Activated naive CD8-positive, alpha-beta T cell treated with anti-CD3 and anti-CD28 coated beads, Interleukin-2, amount 50 U/mL, for 16 hours (primary cell): ENCODE measurements at places on chromosomes 16 and 17.

- no peak for DNase-seq
Measured at GRCh38 chr16:88599092-88599733, 29.0 kb downstream of the ZC3H18 start.

GRCh38 chr16:4388271-4389021 lies 16.8 kb downstream of the VASN start:
- DNase-seq = no peak

DNA sequence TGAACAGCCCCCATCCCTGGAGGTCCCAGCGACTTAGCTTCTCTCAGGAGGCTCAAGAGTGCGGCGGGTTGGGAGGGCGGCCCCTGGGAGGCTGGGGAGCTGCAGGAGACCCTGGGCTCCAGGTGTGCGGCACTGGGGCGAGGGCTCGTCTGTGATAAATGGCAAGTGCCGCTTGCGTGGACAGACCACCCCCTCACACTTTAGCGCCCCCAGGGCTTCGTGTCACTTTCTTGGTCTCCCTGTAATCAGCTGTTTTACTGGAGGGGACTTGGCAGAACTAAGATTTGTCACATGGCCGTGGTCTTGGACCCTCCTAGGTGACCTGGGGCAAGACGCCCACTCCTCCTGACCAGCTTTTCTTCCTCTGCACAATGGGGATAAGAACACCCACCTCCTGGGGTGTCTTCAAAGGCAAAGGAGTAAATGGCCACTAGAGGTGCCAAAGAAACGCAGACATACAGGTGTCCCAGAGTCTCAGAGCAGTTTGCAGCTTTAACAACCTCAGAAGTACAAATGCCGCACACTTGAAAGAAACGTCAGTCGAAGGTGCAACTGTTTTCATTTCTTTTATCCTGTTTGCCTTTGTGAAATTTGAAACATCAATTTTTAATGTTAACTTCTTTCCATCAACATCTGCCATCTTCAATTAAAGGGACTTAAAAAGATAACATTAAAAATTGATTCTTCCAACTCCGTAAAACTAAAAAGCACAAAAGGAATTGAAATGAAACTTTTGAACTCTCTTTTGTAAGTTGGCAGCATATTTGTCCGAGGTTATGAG lies 946 bp downstream of the OSGIN1 start:
- DNase-seq = no peak

- no peak for DNase-seq
Measured at GRCh38 chr16:61944004-61944403, 92.2 kb downstream of the CDH8 start.

DNA sequence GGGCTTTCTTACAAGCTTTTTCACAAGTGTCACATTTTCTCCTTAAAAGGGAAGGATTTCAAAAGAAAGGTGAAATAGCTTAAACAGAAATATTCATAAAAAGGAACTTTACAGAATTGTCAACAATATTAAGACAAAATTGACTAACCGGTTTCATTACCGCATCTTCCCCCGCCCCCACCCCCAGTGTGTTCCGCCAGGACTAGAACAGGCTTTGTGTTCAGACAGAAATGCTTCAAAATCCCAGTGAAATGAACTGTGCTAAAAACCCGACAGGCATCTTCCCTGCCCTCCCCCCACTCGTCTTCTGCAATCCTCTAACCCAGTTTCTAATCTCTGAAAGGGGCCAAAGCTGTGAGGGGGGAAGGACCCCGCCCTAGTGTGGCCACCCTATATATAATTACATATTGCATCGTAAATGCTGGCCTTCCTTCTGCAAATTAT lies 990 bp upstream of the ROGDI start:
- no peak for DNase-seq

- DNase-seq = no peak
Measured at GRCh38 chr16:83118365-83118764, 491.6 kb downstream of the CDH13 start.

DNA sequence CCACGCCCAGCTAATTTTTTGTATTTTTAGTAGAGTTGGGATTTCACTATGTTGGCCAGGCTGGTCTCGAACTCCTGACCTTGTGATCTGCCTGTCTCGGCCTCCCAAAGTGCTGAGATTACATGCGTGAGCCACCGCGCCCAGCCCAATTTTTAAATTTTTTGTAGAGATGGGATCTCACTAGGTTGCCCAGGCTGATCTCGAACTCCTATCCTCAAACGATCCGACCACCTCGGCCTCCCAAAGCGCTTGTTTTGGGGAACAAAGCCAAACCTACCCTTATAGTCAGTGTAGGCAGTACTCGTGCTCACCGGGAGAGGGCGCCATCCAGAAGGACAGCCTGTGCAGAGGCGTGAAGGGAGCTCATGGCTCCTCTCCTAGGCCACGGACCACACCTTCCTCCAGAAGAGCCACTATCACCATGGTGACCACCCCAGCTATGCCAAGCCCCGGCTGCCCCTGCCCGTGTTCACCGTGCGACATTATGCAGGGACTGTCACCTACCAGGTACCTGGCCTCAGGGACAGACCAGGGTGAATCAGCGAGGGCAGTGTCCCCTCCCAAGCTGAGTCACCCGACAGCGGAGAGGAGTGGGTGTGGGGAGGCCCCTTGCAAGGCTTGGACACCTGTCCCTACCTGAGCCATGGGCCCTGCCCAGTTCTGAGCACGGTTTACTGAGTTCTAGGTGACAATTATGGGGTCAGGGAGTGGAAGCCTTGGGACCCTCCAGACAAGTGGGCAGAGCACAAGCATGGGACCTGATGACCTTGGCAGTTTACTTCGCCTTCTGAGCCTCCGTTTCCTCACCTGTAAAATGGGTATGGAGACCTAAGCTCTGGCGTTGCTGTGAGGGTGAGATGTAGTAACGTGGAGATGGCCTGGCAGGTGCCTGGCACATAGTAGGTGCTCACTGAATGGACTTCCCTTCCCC lies 13.7 kb downstream of the MYO15B start:
- DNase-seq = peak; percentile 25

GRCh38 chr17:2179615-2180295 lies 123.8 kb downstream of the SMG6 start:
- no peak for DNase-seq

- no peak for DNase-seq
Measured at GRCh38 chr17:58527306-58527705, 12.9 kb upstream of the MTMR4 start.

DNA sequence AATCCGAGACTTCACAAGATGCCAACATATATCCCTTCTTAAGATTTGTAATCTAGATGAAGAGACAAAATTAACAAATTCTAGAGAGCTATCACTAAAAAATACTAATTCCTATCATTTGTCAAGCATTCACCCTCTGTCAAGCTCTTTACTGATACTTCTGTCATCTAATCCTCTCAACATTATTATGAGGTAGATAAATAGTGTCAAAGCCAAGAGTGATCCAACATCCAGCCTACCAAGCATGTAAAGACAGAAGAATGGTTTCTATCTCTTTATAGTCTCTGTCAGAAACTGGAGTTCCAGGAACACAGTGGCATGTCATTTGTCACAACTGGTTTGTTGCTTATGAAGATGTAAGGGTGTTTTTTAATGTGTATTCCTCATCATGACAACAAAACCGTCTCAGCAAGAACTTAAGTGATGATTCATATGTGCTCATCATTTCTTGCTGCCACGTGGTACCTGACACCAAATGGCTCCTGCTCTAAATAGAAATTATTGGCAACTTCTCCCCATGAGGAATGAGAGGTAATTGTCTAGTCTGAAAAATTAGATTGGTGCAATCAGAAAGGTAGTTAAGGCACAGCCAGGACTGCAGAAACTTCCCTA lies 196.8 kb downstream of the TOX3 start:
- DNase-seq = no peak

- no peak for DNase-seq
Measured at GRCh38 chr16:31072540-31073141, 1.4 kb downstream of the ZNF668 start.

DNA sequence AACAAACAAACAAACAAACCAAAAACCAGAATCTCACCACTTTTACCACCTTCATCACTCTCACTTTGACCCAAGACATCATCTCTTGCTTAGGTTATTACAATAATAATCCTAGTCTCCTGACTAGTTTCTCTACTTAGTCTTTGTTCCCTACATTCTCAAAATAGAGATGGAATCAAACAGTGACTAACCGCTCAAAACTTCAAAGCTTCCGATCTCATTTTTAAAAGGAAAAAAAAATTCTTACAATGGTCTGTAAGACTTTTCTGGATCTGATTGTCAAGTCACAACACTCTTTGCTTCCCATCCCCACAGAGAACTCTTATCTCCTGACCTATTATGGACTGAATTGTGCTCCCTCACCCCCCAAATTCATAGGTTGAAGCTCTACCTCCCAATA lies 60.9 kb downstream of the SPAG9 start:
- DNase-seq = no peak

- DNase-seq = no peak
Measured at GRCh38 chr16:82031116-82032084, 3.7 kb upstream of the HSD17B2 start.

DNA sequence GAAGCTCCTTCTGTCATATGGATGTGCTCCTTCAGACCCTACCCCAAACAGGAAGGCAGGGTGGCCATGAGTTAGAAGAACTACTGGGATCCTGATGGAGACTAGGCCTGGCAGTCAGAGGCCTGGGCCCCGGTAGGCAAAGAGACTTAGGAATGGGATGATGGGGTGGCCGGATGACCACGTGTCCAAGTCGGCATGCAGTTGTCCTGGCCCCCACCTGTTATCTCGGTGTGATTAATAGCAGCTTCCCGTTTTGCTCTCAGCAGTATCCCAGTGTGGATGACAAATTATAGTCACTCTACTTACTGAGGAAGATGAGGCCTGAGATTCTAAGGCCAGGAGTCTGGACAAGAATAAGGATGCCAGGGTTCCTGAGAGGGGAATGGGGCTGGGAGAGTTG lies 1.5 kb downstream of the TNFSF12 start:
- DNase-seq = no peak

GRCh38 chr16:78998879-78999278 lies 601.7 kb downstream of the MAF start:
- DNase-seq = no peak

DNA sequence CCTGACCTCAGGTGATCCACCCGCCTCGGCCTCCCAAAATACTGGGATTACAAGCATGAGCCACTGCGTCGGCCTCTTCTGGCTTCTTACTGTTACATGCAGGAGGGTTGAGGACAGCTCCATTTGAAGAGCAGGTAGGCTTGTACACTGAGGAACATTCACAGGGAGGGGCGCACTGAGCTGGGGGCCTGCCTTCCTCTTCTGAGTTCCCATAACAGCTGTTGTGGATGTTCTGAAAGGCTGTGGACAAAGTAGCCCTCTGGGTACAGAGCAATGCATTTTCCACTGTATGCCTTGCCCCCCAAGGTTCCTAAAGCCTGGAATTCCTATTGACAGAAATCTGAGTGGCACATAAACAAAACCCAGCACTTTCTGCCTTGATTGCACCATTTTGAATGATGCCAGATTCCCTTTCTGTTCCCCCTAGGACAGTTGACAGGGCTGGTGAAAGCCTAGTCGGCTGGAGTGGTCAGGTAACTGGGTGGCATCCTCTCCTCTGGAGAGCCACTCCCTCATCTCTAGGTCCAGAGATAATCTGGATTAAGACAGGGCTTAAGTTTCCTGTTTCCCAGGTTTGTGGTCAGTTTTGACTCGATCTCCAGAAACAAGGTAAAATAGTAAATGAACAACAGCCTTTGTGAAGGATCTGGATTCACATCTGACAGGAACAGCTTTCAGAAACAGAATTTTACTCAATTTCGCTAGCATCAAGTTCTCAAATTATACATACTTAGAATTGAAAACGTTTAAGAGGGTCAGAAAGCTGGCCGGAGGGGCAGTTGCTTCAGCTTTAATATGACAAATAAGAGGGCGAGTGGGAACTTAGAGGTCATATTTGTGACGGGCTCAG lies 1.3 kb upstream of the CDK5R1 start:
- DNase-seq = no peak

- no peak for DNase-seq
Measured at GRCh38 chr16:73887911-73888310, 408.7 kb upstream of the PSMD7 start.

GRCh38 chr16:12411516-12411915 lies 392.2 kb downstream of the CPPED1 start:
- DNase-seq = no peak

GRCh38 chr17:61833536-61834193 lies 29.7 kb downstream of the BRIP1 start:
- DNase-seq = no peak

GRCh38 chr17:42682722-42683403 lies 532 bp downstream of the CNTNAP1 start:
- no peak for DNase-seq

DNA sequence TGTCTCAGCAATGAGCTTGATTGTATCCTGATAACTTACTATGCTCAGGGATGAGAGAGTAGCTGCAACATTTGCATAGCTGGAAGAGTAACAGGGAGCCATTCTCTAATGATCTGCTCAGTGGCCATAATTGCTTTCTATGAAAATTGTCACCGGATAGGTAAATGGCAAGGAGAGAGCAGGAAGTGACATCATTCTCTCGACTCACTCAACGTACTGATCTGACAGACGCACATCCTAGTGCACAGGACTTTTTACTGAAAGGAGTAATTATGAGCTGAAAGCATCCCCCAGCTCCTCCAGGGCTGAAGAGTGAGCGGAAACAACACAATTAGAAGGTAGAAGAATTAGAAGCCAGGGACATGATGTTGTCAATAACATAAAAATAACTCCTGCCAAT lies 71.8 kb downstream of the IRX5 start:
- DNase-seq = no peak

DNA sequence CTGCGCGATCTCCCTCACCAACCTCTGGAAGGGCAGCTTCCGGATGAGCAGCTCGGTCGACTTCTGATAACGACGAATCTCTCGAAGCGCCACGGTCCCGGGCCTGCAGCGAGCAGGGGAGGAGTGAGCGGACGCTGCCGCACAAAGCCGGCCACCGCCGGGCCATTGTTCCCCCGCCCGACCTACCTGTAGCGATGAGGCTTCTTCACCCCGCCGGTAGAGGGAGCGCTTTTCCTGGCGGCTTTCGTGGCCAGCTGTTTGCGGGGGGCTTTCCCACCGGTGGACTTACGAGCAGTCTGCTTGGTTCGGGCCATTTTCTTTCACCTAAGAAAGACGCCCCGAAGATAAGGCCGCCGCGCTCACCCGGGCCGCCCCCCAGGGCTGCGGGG lies 5.8 kb upstream of the UNK start:
- no peak for DNase-seq

DNA sequence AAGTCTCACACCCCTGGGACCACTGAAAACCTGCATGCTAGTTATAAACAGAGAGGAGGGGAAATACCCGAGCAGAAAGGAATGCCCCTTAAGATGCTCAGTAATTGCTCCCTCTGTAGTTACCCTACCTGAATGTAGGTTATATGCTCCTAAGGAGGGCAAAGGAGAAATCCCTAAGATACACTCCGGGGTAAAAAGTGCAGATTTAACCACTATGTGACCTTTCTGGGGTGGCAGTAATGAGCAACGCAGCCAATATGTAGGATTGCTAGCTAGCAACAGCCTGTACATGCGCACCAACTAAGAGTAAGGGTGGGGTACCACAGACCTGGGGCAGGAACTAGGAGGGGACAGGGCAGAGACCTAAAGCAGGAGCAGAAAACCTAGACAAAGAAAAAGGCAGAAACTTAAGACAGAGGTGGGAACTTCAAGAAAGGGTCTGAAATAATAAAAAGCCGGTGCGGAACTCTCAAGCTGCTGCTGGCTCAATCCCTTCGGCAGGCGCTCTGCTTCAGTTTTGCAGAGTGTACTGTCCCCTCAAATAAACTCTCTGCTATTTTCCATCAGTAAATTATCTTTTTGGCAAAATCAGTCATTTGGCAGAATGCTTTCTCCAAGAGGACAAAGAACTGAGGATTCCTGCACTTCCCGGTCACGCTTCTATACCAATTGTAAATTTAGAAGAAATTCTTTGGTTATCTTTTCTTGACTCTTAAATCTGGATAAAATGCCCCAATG lies 823.8 kb downstream of the CDH11 start:
- no peak for DNase-seq

- DNase-seq = no peak
Measured at GRCh38 chr16:70381604-70382342, 35.1 kb downstream of the DDX19A start.
